ENCODE measurements at places on chromosomes 4 and X.

- DNase-seq = peak; percentile 26
Observed at GRCh38 chr4:111268769-111269414, 646.0 kb upstream of the PITX2 start.

- DNase-seq = no peak
Observed at GRCh38 chr4:169634975-169635374, 14.6 kb downstream of the CLCN3 start.

DNA sequence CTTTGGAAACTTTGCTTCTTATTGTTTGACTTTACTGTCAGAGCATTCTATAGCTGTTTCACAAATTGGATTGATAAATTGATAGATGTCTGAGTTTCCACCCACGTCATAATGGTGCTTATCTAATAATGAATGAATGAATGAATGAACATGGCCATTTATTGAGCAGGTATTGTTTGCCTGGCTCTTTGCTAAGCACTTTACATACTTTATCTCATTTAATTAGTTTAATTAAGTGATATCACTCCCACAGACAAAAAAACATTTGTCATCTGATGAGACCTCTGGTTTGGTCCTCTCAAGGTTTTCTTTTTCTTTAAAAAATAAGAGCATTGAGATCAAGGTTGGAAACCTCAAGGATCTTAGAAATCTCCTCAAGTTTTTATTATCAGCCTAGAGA is 2.8 kb downstream of the FRAS1 start:
- no peak for DNase-seq

DNA sequence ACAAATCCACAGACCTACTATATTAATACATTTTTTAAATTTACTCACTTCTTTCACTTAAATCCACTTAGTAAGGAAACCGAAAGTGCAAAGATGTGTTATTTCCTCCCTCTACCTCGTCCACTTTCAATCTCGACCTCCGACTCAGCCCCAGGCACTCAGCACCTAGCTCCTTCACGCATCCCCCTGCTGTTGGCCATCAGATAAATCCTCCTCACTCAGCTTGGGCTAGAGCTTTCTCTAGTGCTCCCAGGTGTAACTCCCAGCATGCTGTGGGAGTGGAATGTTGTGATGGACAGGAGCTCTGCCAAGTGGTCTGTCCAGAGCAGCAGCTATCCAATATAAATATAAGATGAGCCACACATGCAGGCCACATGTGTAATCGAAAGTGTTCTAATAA is 26.7 kb upstream of the TEC start:
- DNase-seq = no peak

- no peak for DNase-seq
Observed at GRCh38 chr4:150909116-150909515, 106.0 kb downstream of the LRBA start.
